Activated T-cell treated with anti-CD3 and anti-CD28 coated beads, Interleukin-2, amount 50 U/mL, for 4 hours (primary cell): ENCODE measurements at places on chromosomes 6 and 20. TPM values are rescaled to one million over a fixed set of nuclear protein-coding genes. Genes with fewer than 3 reads are reported as not detected.

DNA sequence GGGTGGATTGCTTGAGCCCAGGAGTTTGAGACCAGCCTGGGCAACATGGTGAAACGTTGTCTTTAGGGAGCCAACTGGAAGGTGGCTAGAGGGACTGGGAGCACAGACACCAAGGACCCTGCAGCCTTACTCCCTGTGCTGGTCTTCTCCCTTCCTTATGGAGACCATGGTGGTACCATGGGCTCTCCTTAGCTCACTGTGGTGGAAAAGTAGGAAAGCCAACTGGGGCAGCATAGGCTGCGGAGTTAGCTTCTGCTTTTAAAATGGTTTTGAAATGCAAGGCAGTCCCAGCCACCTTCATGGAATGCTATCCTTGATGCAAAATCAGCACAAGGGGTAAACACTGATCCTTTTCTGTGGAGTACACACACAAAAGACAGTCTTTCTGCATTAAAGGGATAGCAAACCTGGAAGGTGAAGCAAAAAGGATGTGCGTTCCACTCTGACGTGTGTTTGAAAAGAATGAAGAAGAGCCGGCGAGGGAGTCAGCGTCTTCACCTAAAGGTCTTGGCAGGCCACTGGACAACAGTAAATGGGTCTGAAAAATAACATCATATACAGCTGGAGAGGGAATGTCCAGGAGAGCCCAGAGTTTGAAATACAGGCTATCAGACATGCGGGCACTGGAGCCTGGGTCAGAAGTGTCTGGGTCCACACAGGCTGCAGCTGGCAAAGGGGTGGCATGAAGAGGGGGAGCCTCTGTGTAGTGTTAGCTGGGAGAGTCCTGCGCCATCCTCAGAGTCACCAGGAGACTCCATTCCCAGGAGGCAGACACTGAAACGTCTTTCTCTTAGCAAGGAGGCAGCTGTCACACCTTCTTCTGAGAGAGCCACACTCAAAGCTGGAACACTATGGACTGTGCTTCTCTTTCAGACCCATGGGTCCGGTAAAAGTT is 58.5 kb downstream of the GPR6 start:
- no peak for DNase-seq

The IRF4 gene
- total RNA-seq: 743 TPM

The WFDC12 gene
- not detected for total RNA-seq

DNA sequence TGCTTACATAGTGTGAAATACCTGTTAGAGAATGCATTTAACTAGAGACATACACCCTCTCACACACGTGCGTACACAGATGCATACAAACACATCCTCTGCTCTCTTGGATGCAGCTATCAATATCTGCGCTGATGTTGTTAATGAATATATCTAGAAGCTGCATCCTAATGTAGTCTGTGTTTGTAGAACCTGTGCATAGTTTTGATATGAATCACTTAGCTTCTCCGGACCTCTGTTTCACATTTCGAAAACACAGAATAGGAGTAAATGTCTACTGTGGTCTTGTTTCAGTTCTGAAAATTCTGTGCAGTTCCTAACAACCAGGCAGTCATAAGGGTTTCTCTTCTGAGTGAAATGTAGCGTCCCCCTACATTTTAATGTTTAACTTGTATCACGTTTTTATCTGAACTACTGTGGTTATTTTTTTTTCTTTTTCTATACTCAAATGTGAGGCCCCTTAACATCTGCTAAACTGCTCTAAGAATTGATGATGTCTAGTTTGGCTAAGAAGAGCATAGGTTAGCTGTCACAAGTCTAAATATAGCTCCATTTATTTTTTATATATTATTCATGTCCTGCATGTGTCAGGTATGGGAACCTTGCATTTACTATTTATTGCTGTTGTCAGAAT is 254.5 kb downstream of the TMEM242 start:
- DNase-seq: no peak

The ULBP3 gene
- total RNA-seq: 0.40 TPM
